ENCODE measurements at places on chromosomes 16 and 17.

DNA sequence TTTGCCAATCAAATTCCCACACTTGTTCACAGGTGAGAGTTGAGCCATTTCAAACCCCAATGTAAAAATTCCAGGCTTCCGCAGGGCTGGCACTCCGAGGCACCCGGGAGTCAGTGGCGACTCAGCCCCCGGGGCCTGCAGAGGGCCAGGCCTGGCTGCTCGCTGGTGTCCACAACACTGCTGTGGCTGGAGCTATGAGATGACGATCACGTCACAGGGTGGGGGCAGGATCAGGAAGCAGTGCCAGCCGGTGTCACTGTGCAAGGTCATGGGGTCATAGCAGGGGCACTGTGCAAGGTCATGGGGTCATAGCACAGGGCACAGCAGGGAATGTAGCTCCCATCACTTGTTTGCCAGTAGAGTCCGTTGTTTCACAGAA, 7.8 kb downstream of the VPS4A start:
- no peak for DNase-seq

DNA sequence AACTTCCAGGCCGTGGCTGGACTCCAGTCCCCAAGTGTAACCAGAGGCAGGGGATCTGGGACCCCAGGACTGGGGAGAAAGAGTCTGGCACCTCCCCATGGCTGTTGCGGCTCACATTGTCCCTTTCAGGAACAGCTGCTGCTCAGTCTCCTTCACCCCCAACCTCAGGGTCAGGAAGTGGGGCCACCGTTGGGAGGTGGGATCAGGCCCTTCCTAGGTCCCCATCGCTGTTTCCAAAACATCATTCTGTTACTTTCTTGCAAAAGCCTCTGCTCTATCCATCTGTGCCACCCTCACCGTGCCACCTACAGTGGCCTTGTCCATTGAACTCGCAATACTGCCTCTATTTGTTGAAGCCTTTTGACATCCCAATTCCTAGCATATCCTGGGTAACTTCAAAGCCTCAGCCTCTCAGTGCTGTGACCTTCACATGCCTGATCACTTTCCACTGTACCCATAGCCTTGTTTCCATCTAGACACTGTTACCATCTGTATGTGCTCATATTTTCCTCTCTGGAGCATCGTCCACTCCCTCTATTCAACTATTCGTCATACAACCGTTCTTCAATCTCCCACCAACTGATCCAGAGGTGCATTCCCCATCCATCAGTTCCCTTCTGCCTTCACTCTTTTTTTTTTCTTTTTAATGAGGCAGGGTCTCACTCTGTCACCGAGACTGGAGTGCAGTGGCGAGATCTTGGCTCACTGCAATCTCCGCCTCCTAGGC, 15.0 kb upstream of the SRCIN1 start:
- no peak for DNase-seq

GRCh38 chr16:48852951-48853350, 243.0 kb upstream of the N4BP1 start:
- no peak for DNase-seq

DNA sequence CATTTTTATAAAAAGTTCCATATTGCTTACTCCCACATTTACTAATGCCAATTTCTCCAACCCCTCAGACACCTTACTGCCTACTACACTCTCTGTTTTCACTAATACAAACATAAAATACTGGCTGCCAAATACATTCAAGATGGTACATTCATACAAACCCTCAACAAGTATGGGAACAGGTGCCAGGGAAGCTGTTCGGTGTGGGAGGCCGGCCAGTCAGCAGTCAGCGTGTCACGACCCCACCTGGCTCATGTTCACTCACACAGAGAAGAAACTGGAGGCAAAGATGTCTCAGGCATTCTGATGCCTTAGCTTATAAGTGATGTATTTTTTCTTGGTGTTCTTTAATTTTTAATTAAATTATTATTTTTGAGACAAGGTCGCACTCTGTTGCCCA, 42.4 kb upstream of the TRAP1 start:
- DNase-seq = no peak

DNA sequence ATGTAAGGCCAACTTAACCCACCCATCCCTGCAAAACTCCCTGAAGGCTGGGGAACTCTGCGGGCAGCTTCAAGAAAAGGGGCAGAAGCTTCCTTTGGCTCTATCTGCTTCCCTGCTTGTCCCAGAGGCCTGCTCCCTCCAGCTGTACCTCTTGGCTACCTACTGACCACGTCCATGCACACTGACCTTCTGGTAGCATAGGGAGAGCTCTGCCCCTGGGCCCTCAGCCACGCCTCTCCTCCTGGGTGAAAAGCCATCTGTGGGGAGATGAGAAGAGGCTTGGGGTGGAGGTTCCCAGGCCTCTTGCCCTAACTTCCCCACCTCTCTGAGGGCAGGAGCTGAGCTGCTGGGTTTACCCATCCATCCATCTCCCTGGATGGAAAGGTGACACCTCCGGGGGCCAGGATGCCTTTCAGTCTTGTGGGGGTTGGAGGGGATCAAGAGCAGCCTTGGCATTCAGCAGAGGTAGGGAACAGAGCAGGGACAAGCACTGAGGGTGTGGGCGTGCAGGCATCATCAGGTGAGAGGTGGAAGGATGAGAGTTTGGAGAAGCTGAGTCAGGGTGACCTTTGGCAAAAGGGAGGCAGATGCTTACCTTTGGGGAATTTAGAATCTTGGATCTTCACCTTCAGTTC, 23.4 kb upstream of the MFSD6L start:
- no peak for DNase-seq

DNA sequence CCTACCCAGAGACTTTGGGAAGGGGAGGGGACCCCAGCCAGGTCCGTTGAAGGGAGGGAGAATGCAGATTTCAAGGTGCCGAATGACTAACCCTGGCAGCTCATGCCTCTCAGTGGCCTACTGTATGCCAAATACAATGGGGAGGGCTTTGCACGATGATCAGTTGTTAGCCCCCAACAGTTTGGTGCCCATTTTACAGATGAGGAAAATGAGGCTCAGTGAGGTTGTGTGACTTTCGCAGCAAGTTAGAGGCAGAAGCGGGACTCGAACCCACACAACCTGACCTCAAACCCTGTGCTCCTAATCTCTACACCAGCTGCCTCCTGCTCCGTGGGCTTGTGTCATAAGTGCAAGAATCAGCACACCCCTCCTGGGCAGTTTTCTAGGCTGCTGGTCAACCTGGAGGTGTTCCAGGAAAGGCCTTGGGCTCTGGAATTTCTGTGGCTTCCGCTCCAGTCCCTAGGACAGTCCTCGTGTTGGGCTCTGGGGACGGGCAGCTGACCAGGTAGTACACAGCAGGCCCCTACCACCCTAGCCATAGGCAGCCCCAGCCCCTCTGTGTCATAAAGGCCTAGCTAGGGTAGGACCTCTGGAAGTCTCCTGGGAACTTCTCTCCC, 11.9 kb upstream of the NAGPA start:
- no peak for DNase-seq

GRCh38 chr16:678209-678857, 1.9 kb upstream of the STUB1 start:
- no peak for DNase-seq

- peak; percentile 96 for DNase-seq
Measured at GRCh38 chr16:67561824-67562525, 351 bp upstream of the CTCF start.

- DNase-seq = no peak
Measured at GRCh38 chr17:1495265-1495989, 2.9 kb upstream of the MYO1C start.

DNA sequence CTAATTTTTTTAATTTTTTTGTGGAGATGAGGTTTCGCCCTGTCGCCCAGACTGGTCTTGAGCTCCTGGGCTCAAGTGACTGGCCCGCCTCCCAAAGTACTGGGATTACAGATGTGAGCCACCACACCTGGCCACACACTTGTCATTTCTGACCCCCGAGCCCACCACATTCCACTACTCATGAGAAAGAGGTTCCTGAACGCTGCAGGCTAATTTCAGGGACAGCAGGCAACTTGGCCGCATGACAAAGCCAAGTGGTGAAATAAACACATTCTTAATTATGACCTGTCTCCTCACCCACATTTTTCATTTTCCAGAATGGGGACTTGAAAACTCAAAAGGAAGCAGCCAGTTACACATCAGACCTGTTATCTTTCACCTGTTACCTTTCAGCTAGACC, 114.5 kb downstream of the ABCC6 start:
- no peak for DNase-seq

DNA sequence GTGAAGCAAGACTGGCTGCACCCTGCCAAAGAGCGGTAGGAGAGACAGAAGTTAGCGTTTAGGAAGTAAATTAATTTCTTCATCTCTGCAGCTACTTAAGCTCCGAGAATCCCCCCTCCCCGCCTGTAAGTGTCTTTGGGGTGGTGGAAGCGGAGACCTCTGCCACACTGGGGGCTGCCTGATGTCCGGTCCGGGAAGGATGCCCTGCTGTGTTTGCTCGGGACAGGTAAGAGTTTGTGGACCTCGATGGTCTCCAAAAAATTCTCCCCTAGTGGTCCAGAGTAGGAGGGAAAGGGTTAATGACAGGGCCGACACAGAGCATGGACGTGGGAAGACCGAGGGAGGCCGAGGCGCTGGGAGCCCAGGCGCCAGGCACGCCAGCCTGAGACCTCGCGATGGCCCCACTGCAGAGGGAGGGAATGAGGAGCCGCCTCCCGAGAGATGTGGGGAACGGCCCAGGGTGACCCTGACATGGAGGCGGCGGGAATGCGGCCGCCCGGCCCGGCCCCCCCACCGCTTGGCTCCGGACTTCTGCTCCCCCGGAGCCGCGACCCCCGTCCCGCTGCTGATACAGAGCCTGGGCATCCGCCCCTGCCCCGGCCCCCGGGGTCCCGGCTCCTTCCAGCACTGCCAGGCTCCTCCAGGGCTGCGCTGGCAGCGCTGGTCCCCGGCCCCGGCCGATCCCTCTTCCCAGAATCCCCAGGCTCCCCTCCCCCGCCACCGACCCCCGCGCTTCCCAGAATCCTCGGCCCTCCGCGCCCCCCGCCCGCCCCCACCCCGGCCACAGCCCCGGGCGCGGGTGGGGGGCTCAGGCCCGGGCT, 680 bp downstream of the ZNF629 start:
- no peak for DNase-seq

DNA sequence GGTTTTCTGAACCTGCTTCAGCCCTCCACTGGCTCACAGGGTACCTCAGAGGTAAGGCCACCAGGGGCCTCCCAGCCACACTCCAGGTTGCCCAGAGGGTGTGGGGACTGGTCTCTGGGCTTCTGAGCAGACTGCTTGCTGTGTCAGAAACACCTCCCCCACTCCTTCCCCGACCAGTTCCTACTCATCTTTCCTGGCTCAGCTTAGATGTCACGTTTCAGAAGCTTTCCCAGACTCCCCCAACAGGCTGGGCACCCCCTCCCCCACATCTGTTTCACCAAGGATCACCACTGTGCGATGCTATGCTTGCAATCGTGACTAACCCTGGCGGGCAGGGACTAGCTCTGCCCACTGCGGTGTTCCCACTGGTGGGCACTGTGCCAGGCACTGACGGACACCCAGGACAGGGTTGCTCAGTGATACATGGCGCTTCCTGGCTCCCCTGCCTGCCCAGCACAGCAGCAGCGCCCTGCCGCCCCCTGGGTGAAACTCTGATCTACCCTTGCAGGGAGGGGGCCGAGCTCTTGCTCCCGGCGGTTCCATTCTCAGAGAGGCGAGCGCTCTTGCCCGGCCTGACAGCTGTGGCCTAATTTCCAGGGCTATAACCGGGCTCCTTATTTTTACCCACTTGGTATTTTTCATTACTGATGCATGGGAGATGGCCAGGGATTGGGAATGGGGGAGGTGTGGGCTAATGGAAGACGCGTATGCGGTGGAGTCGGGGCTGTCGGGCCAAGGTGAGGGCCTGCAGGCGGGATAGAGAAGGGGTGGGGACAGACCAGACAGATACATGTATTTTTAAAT, 29.4 kb upstream of the MTSS2 start:
- DNase-seq = no peak

DNA sequence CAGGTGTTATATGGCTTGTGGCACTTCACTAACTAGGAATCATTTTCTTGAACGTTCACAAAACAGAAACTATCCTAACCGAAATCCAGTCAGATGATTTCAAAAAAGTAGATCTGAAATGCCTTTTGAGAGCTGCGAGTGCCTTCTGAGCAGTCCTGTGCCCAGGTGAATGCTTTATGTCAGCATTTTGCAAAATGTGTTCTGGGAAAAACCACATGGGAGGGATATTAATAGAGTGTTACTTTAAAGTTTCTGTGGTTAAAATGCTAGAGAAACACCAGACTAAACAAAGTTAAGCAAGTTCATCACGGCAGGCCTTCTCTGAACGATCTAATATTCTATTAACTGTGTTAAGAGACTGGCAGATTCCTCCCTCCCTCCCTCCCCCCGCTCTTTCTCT, 15.8 kb upstream of the RGS9 start:
- no peak for DNase-seq

DNA sequence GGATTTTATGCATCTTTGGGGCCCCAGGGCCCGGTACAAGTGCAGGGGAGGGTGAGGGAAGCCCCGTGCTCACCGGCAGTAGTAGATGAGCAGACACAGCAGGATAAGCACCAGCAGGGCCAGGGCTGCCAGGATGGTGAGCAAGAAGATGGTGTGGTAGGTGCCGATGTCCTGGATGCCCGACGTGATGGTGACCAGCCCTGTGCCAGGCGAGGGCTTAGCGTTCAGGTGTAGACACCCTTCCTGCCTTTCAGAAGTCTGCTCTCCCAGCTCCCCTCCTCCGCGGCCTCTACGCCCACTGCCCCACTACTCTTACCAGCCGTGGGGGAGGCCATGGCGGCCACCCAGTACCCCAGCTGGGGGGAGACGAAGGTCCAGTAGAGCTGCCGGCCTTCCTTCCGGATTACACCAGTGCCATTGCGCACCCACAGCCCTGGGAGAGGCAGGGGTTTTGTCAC, 8.0 kb downstream of the FAM171A2 start:
- DNase-seq = no peak

DNA sequence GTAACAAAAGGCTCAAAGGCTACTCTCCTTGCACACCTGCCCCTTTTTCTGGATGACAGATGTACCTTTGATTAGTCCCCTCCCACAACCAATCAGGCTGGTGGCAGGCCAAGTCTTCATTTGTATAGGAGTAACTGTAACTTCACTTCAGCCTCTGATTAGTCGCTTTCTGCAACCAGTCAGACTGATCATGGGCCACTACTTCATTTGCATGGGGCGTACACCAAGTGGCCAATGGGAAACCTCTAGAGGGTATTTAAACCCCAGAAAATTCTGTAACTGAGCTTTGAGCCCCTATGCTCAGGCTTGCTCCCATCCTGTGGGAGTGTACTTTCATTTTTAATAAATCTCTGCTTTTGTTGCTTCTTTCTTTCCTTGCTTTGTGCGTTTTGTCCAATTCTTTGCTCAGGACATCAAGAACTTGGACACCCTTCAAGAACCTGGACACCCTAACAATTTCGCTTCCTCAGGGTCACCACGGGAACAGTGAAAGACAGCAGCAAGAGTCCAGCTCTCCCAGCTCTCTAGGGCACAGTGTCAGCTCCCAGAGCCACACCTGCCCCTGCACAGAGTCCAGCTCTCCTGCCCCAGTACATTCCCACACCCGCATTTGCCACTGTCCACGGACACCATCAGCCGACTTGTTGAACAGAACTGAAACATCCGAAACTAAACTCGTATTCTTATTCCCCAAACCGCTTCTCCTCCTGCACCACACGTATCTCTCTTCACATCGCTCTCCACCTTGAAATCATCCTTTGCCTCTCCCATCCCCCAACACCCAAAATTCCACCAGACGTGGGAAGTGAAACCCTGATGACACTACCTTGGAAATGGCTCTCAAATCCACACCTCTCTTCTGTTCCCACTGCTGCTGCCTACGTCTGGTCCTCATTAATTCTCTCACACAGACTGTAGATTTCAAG, 53.4 kb downstream of the ABCC12 start:
- no peak for DNase-seq

GRCh38 chr17:11986179-11986941, 10.9 kb downstream of the ZNF18 start:
- no peak for DNase-seq

GRCh38 chr17:38710985-38711384, 5.9 kb downstream of the MLLT6 start:
- DNase-seq = no peak

Data from activated T-helper 1 cell treated with Interleukin-2 at 50 U/mL for 16 hours (primary cell).